Endothelial cell (in vitro differentiated cells): ENCODE measurements at places on chromosomes 12 and 14.

DNA sequence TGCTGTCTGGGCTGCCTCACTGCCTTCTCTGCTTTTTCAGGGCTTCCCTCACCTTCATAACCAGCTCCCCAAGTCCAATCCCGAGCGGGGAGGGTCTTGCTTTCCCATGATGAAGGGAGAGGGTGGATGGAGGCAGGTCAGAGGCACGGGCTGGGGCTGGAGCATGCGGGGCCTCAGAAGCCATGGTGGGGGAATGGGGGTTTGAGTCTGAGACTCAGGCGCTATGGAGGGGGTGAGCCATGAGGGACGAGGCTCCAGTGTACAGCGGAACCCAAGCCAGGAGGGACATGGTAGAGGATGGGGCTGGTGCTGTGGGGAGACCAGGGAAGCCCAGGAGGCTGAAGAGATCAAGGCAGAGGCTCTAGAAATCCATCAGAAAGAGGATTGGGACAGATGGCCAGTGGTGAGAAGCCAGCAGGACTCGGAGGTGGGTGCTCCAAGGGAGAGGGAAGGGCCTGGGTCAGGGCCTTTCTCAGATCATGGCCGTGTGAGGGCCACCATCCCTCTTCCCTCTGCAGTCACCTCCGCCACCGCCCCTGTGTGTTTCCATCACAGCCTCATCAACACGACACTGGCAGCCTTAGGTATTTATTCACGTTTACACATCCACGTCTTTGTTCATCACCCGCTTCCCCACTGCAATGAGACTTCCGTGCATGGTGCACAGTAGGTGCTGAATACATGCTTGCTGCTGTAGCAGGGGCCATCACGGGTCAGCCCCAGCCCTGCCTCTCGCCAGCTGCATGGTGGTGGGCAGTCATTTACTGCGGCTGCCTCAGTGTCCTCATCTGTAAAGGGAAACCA lies 144.7 kb downstream of the ADGRD1 start:
- DNase-seq, result no peak

DNA sequence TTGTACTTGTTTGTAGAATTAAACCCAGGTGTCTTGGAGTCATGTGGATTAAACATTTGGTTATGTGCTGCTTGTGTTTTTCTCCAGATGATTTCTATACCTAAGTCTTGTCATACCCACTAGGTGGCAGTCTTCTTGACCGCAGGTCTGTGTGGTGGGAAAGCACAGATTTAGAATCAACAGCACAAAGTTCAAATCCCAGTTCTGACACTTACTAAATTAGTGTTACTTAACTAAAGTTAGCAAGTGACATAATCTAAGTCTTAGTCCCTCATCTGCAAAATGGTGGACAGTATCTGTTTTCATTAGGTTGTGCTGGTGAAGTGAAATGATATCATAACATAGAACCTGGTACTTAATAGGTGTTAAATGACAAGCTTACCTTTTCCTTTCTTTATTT lies 151.0 kb upstream of the ARHGAP5 start:
- no peak for DNase-seq

DNA sequence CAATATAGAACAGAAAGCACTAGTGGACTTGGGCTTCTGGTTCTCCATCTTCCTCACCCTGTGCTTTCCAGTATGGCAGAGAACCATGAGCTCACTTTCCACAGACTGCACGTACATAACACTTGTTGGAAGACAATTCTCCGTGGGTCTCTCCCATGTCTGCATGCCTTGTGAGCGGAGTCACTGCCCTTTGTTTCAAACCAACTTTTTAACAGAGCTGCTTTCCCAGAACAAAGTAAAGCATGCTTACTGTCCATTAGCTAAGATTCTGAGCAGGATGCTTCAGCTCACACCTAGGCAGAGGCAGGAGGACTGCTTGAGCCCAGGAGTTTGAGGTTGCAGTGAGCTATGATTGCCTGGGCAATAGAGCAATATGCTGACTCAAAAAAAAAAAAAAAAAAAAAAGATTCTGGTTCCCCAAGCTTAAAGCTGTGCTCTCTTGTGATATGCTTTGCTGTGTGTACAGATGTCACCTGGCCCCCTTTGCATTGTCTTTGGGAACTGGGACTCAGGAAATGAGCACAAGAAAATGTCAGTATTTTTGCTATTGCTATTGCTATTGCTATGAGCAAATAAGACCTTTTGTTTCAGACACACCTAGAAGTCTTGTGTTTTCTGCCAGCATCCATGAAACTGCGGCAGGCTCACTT lies 54.6 kb upstream of the PTGR2 start:
- DNase-seq, result no peak

- DNase-seq, result no peak
These were observed 310.1 kb downstream of the SYT1 start for GRCh38 chr12:79174626-79175025.

DNA sequence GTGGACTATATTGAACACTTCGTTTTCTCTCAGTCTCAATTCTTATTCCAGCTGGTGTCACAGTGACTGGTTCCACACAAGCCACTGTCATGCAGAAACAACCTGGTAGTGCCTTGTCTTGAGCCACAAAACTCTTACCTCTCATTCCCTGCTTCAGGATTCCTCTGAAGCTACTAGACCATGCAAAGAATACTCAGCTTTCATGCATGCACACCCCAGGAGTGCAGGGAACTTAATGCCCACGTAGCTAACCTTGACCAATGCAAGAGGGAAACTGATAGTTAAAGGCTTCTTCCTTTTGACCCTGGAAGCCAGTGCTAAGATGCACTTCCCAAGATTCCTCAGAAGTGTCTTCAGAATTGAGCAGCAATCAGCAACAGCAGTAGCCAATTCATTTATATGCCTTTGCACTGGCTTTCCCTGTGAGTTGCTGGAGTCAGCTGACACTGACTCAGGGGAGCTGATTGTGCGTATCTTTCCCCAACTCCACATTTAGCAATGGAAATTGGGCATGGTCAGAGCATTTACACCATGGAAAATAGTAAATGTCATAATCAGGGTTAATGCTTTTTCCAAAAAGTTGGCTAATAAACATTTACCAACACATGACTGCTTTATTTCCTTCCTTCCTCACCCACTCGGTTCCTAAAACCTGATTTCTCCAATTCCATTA lies 113.6 kb upstream of the SLC35F4 start:
- DNase-seq, result no peak

DNA sequence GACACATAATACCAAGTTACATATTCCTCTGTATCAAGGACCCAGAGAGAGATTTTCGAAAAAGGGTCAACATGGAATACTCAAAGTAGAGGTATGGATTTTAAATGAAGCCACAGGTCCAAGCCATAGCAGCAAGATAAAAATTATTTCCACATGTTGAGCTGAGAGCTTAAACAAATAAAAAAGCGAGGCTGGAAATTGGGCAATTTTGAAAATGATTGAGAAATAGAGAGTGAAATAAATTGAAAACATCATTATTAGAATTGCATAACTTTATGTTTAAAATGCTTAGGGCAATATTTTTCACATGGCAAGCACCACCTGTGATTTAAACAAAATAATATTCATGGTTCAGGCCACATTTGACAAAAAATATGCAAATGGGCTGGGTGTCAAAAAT lies 1251.0 kb upstream of the USP15 start:
- DNase-seq, result no peak

DNA sequence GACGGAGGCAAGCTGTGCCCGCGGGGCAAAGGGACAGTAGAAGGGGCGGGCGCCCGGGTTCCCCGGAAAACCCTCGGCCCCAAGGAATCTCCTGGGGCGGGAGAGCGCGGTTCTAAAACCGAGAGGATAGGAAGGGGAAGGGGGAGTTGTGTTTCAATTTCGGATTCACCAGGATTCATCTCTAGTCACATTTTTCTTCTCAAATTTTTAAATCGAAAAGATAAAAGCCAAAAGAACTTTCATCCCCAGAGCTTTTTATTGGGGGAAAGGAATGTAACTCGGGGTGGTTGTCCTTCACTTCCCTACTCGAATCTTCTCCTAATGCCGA lies 1.4 kb downstream of the BMP4 start:
- DNase-seq, result no peak

DNA sequence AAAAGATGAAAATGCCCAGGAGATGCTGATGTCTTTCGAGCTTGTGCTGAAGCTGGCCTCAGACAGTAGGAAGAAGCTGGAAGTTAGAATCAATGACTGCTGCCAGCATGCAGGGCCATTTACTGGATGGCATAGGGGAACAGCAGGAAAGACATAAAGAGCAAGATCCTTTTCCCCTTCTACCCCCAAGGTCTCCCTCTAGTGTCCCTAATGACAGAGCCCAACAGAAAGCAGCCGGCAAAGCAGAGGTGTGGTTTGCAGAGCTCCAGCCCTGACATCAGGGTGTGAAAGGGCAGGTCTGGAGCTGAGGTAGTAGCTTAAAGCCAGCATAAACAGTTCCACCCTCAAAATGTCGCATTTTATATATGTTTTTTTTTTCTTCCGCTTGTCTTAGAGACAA lies 1560.7 kb upstream of the TMEM132C start:
- no peak for DNase-seq

DNA sequence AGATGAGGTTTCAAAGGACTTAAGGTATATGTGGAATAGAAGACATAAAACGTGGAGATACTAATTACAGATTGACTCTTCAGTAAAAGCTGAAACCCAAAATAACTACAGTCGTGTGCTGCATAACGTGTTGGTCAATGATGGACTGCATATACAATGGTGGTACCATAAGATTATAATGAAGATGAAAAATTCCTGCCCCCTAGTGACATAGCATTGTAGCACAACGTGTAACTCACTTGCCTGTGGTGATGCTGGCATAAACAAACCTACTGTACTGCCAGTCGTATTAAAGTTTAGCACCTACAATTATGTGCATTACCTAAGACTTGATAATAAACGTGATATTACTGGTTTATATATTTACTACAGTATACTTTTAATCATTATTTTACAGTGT lies 150.3 kb downstream of the LRRK2 start:
- DNase-seq, result no peak

GRCh38 chr14:65301862-65302539 lies 110.5 kb upstream of the FUT8 start:
- DNase-seq, result no peak

DNA sequence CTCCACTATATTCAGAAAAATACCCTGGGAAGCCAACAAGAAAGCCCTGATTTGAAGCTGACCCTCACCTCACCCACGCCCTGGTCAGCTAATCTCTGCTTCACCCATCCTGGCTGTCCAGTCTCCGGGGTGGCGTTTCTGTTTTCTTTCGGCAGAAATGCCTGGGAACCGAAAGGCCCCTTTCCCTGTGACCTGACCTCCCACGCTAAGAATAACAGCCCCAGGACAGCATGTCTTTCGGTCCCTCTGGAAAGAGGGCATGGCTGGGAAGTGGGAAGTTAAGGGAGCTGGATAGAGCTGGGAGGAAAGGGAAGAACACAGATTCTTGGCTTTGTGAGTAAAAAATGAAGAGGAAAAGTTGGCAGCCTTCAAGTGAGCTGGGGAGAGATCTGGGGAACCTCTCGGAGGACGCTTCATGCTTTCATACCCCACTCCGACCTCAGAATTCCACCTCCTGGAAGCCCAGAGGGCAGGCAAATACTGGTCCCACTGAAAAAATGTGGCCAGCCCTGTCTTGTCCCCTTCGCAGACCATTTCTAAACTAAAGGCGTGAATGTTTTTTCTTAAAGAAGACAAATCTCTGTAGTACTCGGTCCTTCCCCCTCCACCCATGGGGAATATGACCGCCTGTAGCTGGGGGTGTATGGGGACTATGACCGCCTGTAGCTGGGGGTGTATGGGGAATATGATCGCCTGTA lies 163.0 kb upstream of the FKBP4 start:
- DNase-seq, result no peak
